ENCODE measurements at places on chromosomes 11 and 22.
A peak's percentile ranks its signal among the peaks of the same experiment; 100 is the strongest.

GRCh38 chr11:45179686-45180178 is 33.3 kb downstream of the PRDM11 start:
- peak; percentile 55 for DNase-seq

DNA sequence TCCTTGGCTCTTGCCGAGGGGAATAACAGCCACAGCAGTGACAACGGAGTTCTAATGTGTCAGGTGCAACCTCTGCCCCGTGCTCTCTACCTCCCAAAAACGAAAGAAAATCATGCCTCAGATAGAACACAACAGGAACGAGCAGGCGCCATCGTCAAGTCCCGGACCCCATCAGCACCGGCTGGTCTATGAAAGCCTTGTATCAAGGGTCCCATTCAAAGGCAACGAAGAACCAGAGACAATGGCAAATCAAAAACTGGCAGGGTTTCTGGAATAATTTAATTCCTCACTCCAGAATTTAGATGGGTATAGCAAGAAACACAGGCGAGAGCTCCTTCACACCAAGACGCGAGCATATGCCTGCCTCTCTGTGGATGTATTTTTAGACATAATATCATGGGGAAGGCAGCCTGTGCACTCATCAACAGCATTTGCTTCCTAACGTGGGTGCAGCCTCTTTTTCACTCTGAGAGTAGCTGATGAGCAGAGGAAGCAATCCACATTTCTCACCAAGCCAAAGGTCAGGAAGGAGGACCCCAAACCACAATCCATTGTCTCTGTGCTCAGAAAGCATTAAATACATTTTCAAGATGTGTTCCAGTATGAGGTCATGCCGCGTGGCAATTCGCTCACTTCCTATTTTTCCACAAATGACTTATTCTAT is 193.4 kb upstream of the BLID start:
- no peak for DNase-seq

DNA sequence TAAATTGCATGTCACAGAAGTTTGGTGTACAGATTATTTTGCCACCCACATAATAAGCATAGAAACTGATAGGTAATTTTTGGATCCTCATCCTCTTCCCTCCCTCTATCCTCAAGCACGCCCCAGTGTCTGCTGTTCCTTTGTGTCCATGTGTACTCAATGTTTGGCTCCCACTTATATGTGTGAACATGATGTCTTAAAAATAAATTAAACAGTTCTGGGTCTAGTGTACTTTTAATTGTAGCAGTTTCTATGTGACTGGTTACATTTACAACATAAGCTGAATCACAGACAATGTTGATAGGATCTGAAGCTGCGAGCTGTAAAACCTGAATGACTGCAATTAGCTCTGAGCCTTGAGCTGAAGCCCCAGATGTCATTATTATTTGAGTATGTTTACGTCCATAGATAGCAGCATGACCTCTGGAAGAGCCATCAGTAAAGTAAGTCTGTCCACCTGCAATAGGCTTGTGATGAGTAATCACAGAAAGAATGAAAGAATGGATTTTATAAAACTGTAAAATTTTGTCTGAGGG is 29.7 kb downstream of the OR10A6 start:
- no peak for DNase-seq

DNA sequence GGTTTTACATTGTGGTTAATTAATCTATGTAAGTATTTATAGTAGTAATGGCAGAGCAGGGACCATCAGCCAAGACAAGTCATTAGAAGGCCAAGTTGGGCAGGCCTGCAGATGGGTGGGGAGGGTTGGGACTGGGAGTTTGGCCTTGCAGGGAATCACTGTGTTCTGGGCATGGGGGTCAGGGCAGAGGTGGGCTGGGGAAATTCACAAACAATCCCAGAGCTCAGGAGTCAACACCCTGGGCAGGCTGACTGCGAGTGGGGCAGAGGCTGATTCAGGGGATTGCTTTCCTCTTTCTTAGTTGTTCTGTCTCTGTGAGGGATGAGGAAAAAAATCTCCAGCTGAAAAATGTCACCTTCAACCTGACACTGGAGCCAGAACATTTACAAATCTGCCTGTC is 322.5 kb downstream of the NTM start:
- no peak for DNase-seq

- DNase-seq = no peak
Observed at GRCh38 chr22:40463017-40463631, 92.7 kb downstream of the SGSM3 start.

GRCh38 chr11:30552839-30553238 is 33.3 kb downstream of the MPPED2 start:
- no peak for DNase-seq
